T-helper 17 cell (primary cell): ENCODE measurements at places on chromosomes 5 and 9. TPM values are rescaled to one million over a fixed set of nuclear protein-coding genes. Genes with fewer than 3 reads are reported as not detected.

GRCh38 chr5:42993516-42994245, 46.4 kb downstream of the ANXA2R start:
- H3K27me3 ChIP-seq, result no peaks in the 10 kb centered on the region
- peak; percentile 56 for DNase-seq
- peaks cover 32% of the 10 kb centered on the region for H3K4me1 ChIP-seq
- peak overlapping the region; percentile 95 for H3K4me3 ChIP-seq

DNA sequence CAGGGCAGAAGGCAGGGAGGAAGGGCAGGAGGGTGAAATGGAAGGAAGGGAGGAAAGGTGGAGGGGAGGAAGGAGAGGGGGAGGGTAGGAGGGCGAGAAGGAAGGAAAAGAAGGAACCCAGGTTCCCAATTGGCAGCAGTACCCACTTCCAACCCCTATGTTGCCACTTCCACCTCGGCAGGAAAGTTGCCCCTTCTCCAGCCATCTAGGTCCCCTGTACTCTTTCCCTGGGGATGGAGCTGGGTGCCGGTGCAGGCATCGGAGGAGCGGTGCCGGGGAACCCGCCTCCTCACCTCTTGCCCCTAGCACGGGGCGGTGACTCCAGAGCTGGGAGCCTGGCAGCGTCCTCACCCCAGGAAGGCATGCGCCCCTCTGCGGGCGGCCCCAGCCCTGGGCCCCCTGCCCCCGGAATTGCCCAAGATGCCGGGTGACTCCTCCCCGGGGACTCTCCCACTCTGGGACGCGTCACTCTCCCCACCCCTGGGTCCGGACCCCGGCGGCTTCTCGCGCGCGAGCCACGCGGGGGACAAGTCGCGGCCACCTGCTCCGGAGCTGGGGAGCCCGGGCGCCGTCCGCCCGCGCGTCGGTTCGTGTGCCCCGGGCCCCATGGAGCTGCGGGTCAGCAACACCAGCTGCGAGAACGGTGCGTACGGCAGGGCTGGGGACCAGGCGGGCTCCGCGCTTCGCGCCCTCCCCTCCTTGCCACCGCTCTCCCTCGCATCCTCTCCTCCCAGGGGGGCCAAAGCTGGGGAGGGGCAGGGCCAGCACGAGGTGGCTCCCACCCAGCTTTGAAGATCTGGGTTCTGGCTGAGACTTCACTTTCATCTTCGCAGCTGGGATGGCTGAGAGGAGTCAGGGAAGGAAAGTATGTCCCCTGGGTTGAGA, at the start of gene NIPAL4:
Gene NIPAL4 (plus strand): TSS at position 499 of the 885 bp plus-strand sequence. CDS start 108 bp downstream, at position 607.
- H3K4me1 ChIP-seq, result peaks cover 23% of the 10 kb centered on the region
- peak within 1 kb of the TSS; percentile 86 for H3K4me3 ChIP-seq
- no peak for DNase-seq

DNA sequence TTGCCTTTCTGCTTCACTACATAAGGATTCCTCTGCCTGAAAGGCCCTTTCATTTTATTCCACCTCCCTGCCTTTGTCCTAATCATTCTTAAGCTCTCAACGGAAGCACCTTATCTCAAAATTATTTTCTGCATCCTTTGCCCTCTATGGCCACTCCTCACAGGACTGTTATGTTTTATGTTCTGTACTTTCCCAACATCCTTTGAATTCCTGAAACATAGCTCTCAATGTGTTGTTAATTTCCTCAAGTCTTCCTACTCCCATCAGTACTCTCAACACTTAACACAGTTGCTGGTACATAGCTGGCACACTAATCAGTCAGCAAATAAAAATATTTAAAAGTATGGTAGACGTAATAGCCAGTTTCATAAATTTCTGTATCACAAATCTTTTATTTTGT, 193.0 kb downstream of the RFX3 start:
- H3K27me3 ChIP-seq, result no peaks in the 10 kb centered on the region
- H3K4me3 ChIP-seq, result no peak overlapping the region
- H3K36me3 ChIP-seq, result peaks cover 3% of the 10 kb centered on the region
- no peak overlapping the region for H3K27ac ChIP-seq
- DNase-seq, result no peak

GRCh38 chr5:177111720-177112394, 21.7 kb upstream of the NSD1 start:
- H3K4me1 ChIP-seq, result peaks cover 14% of the 10 kb centered on the region
- peaks cover 4% of the 10 kb centered on the region for H3K27me3 ChIP-seq
- no peak overlapping the region for H3K27ac ChIP-seq
- peak; percentile 48 for DNase-seq

DNA sequence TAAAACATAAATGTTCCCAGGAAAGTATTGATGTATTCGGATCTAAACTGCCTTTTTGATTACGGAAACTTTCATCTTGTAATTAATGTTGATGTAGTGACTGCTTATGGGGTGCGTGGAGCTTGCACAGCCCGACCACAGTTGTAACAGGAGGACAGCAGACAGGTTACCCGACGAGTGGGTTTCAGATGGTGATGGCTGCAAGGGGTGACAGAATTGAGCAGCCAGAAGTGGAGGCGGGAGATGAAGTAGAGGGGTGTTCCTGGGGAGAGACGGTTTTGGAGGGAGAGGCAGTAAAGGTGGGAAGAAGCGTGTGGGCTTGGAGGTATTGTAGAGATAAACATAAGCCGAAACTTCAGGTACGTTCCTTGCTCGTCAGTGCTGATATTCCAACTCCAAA, 5.8 kb downstream of the CEP72 start:
- peaks cover 7% of the 10 kb centered on the region for H3K36me3 ChIP-seq
- DNase-seq, result no peak
- H3K27me3 ChIP-seq, result no peaks in the 10 kb centered on the region

The PLAC8L1 gene
- total RNA-seq, result 0.94 TPM

The IFNB1 gene
- not detected for total RNA-seq

- H3K27me3 ChIP-seq, result no peaks in the 10 kb centered on the region
- DNase-seq, result no peak
- H3K27ac ChIP-seq, result no peak overlapping the region
- no peak overlapping the region for H3K4me3 ChIP-seq
- H3K4me1 ChIP-seq, result no peaks in the 10 kb centered on the region
Measured at GRCh38 chr5:76144513-76145274, 61.5 kb downstream of the SV2C start.

- no peaks in the 10 kb centered on the region for H3K36me3 ChIP-seq
- H3K4me3 ChIP-seq, result no peak overlapping the region
- H3K27ac ChIP-seq, result no peak overlapping the region
Measured at GRCh38 chr5:58244819-58245475, 214.9 kb downstream of the PLK2 start.

DNA sequence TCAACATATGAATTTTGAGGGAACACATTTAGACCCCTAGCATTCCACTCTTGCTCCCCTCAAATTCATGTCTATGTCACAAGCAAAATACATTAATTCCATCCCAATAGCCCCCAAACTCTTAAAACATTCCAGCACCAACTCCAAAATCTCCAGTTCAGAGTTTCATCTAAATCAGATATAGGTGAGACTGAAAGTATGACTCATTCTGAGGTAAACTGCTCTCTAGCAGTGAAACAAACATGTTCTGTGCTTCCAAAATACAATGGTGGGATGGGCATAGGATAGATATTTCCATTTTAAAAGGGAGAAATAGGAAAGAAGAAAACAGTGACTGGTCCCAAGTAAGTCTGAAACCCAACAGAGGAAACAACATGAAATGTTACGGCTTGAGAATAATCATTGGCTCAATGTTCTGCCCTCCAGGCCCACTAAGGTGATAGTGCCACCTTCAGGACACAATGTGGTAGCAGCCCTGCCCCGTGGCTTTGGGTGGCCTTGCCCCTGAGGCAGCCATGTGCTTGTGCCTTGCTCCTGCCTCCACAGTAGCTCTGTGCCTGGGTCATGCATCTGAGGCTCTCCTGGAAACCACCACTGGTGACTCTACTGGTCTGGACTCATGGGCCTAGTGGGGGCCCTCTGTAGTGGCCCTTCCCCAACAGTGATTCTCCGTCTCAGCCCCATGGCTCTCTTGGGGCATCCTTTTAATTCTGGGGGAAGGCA, 36.4 kb upstream of the IPPK start:
- no peak overlapping the region for H3K4me3 ChIP-seq
- DNase-seq, result no peak
- H3K27ac ChIP-seq, result peak overlapping the region; percentile 77
- H3K36me3 ChIP-seq, result peaks cover 2% of the 10 kb centered on the region

GRCh38 chr5:91885291-91886265, 502.5 kb upstream of the ARRDC3 start:
- H3K27me3 ChIP-seq, result no peaks in the 10 kb centered on the region
- DNase-seq, result no peak
- no peaks in the 10 kb centered on the region for H3K4me1 ChIP-seq
- H3K4me3 ChIP-seq, result no peak overlapping the region
- H3K27ac ChIP-seq, result no peak overlapping the region
- H3K36me3 ChIP-seq, result no peaks in the 10 kb centered on the region

The OMD gene
- total RNA-seq, result not detected

DNA sequence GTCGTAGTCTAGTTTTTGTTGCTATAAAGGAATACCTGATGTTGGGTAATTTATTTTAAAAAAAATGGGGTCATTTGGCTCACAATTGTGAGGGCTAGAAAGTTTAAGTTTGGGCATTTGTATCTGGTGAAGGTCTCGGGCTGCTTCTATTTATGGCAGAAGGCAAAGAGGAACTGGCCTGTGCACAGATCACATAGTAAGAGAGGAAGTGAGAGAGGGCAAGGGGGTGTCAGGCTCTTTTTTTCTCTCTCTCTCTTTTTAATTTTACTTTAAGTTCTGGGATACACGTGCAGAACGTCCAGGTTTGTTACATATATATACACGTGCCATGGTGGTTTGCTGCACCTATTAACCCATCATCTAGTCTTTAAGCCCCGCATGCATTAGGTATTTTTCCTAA, 453.3 kb downstream of the DIRAS2 start:
- H3K36me3 ChIP-seq, result peaks cover 6% of the 10 kb centered on the region
- H3K27me3 ChIP-seq, result peaks cover 17% of the 10 kb centered on the region
- H3K27ac ChIP-seq, result no peak overlapping the region
- H3K4me1 ChIP-seq, result peaks cover 11% of the 10 kb centered on the region
- no peak for DNase-seq

DNA sequence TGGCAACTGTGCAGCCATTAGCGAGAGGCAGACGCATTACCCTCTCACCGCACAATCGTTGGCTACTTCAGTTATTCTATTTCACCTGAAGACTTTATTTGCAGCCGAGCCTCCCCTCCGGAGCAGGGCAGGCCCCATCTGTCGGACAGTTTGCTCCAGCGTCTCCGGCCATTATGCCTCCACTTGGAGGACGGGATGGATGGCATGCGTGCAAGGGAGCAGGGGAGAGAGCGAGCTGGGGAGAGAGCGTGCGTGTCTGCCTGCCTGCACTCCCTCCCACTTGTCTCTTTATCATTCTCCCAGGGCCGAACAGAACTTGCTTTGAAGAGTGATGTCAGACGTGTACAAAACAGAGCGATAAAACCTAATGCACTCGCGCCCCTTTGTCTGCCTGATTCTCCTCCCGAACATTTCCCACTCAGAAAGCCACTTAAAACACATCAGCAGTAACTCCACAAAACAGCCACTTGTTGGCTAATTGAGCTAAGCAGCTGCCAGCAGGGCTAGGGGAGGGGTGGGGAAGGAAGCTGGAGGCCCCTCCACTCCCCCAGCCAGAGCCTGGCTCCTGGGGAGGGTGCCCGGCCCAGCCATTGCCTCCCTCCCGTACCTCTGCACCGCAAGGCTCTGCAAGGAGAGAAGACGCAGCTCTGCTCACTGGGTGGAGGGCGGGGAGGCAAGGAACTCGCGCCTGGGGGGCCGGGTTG, 43.4 kb upstream of the FUBP3 start:
- no peak overlapping the region for H3K4me3 ChIP-seq
- no peak overlapping the region for H3K27ac ChIP-seq

DNA sequence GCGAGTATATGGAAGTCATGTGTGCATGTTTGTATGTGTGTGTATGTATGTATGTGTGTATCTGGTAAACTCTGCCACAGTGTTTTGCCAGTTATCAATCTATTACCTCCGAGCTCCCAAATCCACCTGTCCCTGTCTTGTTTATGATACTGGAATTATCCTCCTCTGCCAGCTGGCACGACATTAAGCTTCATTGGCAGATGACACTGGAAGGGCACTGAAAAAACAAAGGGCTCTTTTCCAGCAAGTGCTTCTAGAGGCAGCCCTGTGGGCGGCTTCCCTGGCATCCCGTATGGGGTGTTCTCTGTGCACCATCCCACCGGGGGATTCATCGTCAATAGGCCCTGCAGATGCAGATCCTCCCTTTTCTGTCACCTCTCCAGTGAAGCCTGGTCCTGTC, 221.5 kb downstream of the MSX2 start:
- DNase-seq, result no peak
- no peak overlapping the region for H3K4me3 ChIP-seq
- H3K27me3 ChIP-seq, result peaks cover 57% of the 10 kb centered on the region
- H3K36me3 ChIP-seq, result peaks cover 2% of the 10 kb centered on the region
- no peak overlapping the region for H3K27ac ChIP-seq

- H3K27me3 ChIP-seq, result no peaks in the 10 kb centered on the region
- H3K27ac ChIP-seq, result peak within 1 kb of the TSS; percentile 41
- H3K36me3 ChIP-seq, result peaks cover 3% of the 10 kb centered on the region
- peak; percentile 30 for DNase-seq
Measured at GRCh38 chr9:124257844-124258606, at the start of gene NEK6. TSS of gene NEK6 (plus strand) at chr9:124257949. CDS start at chr9:124301965, 44,016 bp downstream.
